ENCODE measurements at places on chromosomes 7 and 10. TPM values are rescaled to one million over a fixed set of nuclear protein-coding genes. Genes with fewer than 3 reads are reported as not detected.

GRCh38 chr7:155568842-155569494 is 22.6 kb upstream of the CNPY1 start:
- no peak for DNase-seq

The PLAC9 gene
- total RNA-seq, result not detected

DNA sequence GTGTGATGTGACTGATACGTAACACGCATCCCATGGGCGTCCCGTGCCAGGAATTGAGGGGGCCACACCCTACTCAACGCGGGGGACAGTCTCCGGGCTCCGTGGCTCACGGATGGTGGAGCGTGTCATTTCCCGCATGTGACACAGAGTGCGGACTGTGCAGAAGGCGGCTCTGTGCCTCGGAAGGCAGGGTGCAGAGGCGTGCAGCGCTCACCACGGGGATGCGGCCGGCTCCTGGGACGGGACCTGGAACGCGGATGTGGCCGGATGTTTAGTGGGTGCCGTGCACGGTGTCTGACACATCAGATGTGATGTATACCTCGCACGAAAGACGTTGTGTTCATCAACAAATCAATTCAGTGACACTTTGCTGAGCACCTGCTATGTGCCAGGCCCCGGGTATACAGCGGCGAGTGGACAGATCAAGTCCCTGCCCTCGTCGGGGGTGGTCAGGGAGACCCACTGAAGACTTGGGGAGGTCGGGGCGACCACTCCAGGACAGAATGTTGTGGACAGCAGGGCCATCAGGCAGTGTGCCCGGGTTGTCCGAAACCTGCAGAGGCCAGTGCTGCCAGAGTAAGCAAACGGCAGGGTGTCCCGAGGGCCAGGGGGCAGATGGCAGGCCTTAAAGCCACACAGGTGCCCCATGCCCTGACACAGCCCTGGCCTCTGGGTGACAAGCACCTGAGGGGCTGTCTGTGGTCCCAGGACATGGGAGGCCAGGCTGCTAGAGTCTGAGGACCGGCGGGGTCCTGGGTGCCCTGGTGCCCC is 38.1 kb downstream of the MICALL2 start:
- DNase-seq, result no peak

DNA sequence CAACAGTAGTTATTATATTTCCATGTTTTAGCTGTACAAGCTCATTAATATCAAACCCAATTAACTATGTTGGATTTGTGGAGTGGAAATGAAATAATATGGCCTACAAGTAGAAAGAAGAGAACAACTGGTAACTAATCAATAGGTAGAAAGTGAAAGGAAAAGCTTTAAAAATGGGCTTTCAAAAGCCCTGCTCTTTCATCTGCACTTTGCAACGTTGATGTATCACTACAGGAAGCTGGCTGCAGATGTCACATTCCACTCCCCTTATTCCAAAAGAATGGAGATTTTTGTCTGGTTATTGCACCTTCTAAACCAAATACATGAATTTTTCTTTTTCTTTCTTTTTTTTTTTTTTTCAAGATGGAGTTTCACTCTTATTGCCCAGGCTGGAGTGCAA is 11.7 kb upstream of the MKI67 start:
- DNase-seq, result no peak

GRCh38 chr7:16524332-16524731 is 2.3 kb upstream of the LRRC72 start:
- DNase-seq, result no peak

DNA sequence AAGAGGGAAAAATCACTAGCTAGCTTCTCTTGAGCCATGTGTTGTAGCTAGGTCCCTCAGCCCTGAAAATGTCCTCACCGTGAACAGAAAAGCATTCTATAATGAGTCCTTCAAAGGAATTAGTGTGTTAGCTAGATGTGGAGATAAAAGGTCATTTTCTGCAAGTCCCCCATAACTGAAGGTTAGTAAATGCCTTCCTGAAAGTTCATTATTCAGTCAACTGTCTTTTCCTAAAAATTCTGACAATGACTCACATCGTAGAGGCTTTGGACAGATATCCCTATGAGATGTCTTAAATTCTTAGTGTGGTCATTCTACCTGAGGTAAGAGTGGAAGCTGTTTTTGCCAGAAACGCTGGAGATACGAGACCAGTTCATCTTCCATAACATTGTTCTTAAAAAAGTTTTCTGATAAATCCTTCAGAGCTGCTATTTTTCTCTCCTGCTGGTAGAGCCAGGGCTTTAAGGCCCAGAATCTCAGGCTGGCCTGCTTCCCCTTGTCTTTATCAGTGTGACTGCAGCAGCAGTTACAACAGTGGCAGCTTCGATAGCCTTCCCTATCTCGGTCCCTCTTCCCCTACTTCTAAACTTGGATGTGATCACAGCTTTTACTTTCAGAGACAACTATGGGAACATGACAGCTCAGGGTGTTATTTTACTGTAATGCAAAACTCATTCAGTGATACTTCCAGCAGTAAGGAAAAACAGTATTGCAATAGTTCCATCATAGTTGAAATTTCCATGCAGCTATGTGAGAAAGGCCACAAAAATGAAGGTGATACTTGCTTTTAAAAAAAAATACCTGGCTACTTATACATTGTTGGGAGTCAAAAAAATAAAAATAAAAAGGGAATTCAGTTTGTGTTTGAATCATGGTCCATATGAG is 37.3 kb upstream of the PRKAR2B start:
- DNase-seq, result no peak

GRCh38 chr10:71074176-71074755 is 138.1 kb upstream of the UNC5B start:
- DNase-seq, result no peak

The ACSL5 gene
- total RNA-seq, result 35.3 TPM

- DNase-seq, result no peak
These were observed 28.0 kb downstream of the MICU1 start for GRCh38 chr10:72597897-72598296.

DNA sequence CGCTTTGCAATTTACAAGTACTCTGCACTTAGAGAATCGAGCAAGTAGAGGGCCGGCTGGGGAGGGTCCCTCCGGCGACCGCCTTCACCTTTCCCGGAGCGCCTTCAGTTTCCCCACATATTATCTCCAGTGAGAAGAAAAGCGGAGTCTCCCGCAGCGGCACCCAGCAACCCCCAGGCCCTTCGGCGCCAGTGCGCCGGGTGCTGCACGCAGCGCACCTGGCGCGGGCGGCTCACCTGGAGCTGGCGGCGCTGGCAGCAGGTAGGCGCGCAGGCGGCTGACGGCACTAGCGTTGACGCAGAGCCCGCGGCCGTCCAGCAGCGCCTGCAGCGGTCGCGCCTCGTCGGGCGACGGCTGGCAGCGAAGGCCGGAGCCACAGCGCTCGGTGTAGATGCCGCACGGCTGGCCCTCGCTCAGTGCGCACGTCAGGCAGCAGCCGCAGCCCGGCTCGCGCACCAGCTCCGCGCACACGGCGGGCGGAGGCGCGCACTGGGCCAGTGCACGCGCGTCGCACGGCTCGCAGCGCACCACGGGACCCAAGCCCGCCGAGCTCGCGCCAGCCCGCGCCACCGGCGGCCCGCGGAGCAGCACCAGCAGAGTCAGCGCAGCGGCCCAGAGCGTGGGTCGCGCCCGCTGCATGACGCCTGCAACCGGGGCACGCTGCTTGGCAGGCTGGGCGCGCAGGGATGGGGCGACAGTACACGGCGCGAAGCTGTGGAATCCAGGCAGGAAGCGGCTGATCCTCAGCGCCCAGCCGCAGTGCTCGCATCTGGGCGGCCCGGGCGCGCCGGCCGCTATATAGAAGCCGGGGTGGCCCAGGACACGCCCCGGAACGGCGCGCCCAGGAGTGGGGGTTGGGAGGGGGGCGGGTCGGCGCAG is at the start of gene IGFBP3:
Gene IGFBP3, minus strand, starts transcription at position 771 of the 879 bp plus-strand sequence. Its CDS starts 132 bp downstream, at position 639.
- DNase-seq, result peak; percentile 84

- no peak for DNase-seq
These were observed 78.5 kb upstream of the MYL10 start for GRCh38 chr7:101707587-101707986.

DNA sequence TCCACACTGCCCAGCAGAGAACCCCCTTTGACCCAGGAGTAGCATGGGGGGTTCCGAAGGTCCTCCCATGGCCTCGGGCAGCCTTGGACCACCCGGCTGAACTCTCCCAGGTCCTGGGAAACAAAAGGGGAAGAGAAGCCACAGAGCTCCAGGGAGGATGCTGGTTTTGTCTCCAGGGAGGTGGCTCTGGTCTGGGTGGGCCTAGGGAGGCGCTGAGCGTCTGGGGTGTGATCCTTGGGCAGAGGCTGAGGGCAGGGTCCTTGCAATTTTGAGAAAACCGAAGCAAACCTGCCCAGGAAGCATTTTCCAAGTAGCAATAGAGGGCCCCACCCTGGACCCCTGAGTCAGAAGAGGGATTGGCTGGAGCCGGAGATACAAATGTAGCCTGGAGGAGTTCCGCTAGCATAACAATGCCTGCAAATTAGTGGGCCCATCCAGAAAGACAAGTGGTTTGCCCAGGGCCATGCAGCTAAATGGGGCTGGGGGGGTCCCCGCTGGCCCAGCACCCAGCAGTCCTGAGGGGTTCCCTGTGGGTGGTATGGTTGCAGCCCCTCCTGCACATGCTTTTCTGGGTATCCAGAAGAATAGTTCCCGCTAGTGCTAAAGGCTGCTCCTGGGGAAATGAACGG is 2.0 kb downstream of the UTF1 start:
- no peak for DNase-seq

The SMNDC1 gene
- total RNA-seq, result 32.8 TPM

The TRIM73 gene
- 1.7 TPM for total RNA-seq

GRCh38 chr10:28105561-28105960 is 106.7 kb upstream of the ODAD2 start:
- no peak for DNase-seq

- DNase-seq, result no peak
These were observed 101.7 kb upstream of the LEP start for GRCh38 chr7:128139406-128139805.

The TMEM176B gene
- total RNA-seq, result 7.3 TPM

The NEUROG3 gene
- total RNA-seq, result not detected

DNA sequence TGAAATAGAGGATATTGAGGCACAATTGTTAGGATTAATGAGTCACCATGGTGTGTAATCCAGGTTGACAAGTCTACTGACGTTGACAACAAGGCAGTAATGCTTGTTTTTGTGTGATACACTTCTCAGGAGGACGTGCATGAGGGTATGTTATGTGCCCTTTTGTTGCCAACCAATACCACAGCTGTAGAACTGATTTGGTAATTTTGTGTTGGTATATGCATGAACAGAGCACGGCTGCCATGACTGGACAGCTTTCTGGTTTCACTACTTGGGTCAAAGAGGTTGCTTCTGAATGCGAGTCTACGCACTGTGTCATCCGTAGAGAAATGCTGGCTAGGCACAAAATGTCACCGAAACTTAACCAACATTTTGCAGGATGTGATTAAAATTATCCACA is 32.9 kb downstream of the PHTF2 start:
- no peak for DNase-seq

GRCh38 chr10:20593649-20594048 is 303.5 kb downstream of the NEBL start:
- DNase-seq, result no peak

The TRPV5 gene
- not detected for total RNA-seq

GRCh38 chr10:89158446-89158845 is 48.7 kb downstream of the CH25H start:
- no peak for DNase-seq

The RTKN2 gene
- 26.7 TPM for total RNA-seq

GRCh38 chr10:112185959-112186358 is 2.4 kb upstream of the GPAM start:
- DNase-seq, result no peak

The MRLN gene
- total RNA-seq, result not detected

- peak; percentile 2 for DNase-seq
These were observed 5.8 kb downstream of the CPA4 start for GRCh38 chr7:130298544-130299326.

The PRKCQ gene
- total RNA-seq, result 0.73 TPM

The SLC26A3 gene
- total RNA-seq, result not detected

The PARP12 gene
- 66.6 TPM for total RNA-seq

- DNase-seq, result peak; percentile 6
These were observed 7.9 kb downstream of the NUB1 start for GRCh38 chr7:151349507-151349853.

DNA sequence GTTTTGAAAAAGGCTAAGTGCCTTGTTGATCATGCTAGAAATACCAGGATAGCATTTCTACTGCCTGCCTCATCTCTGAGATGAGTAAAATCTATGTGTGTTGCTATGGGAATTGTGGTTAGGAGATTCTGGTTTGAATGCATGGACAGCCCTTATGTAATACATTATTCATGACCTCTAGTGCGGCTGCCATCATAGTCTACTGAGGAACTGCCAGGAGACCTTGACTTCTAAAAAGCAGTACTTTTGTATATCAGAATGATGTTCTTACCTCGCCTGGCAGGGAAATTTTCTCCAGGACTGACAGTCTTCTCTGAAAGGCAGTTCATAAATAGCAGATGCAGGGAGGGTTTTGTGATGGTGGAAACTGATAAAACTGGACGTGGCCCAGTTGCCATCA is 248.5 kb downstream of the NSUN6 start:
- no peak for DNase-seq

Data from Calu3 (cell line).